ENCODE measurements at places on chromosomes 12 and 14.

DNA sequence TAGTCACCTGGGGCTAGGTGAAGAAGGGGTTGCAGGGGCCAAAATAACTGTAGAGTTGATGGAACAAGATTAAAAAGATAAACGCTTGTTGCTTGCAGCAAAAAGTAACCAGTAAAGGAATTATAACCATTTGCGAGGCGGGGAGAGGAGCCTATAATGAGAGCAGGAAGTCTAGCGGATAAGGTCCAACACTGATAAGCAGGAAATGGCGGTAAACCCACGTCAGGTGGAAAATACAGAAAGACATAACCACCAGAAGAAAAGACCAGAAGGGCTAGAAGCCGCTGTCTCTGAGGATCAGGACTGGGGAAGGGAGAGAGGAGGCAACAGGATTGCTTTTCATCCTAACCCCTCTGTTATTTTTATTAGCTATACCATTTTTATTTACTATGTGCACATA, 303.3 kb downstream of the DPF3 start:
- peak; percentile 18 for DNase-seq

DNA sequence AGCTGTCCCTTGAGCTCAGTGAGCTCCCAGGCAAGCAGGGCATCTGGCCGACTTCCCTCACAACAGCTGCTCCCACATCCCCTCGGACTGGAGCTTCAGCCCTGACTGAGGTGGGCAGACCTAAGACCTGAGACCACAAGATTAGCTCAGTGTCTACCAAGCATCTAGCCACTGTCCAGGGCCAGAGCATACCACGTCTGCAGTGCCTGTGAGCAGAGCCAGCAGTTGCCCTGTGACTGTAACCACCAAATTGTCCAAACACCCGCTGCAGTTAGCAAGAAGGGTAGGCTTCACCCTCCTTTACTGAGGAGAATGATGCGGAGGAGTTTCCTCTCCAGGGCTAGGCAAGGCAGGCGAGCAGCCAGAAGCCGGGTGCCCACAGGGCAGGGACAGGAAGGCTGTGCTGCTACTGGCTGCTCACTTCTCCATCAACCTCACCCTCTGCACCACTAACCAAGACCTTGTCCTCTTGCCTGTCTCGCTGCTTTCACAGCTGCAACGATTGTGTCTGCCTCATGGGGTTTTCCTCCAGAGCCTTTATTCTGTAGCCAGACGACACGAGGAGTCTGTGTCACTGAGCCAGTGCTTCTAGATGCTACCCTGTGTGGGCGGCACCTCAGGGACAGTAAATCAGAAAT, 53.9 kb downstream of the ANAPC7 start:
- peak; percentile 23 for DNase-seq

DNA sequence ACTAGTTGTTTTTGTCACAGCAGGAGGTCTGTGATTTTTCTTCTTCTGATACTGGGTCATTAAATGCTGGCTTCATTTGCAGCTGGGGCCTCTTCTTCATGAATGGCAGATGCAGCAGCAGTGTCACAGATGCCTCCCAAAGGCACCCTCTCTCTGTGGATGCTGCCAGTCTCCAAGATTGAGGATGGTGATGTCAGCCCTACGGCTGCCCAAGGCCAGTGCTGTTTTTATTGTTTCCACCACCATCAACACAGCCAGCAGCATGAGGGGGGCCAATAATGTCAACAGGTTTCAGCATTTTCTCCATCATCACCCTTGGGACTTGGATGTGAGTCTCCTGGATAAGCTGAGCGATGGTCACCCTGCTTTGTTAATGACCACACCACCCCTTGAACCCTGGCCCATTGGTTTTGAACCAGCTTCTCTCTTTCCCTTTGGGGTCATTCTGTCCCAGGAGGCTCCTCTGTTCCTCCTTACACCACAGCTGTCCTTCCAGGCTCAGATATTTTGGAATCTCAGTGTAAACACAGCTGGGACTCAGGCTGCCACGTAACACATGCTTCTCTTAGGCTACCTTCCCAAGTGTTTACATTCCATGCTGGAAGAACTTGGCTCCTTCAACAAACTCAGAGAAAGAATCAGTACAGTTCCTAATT, 151.7 kb upstream of the DDHD1 start:
- DNase-seq, result no peak

DNA sequence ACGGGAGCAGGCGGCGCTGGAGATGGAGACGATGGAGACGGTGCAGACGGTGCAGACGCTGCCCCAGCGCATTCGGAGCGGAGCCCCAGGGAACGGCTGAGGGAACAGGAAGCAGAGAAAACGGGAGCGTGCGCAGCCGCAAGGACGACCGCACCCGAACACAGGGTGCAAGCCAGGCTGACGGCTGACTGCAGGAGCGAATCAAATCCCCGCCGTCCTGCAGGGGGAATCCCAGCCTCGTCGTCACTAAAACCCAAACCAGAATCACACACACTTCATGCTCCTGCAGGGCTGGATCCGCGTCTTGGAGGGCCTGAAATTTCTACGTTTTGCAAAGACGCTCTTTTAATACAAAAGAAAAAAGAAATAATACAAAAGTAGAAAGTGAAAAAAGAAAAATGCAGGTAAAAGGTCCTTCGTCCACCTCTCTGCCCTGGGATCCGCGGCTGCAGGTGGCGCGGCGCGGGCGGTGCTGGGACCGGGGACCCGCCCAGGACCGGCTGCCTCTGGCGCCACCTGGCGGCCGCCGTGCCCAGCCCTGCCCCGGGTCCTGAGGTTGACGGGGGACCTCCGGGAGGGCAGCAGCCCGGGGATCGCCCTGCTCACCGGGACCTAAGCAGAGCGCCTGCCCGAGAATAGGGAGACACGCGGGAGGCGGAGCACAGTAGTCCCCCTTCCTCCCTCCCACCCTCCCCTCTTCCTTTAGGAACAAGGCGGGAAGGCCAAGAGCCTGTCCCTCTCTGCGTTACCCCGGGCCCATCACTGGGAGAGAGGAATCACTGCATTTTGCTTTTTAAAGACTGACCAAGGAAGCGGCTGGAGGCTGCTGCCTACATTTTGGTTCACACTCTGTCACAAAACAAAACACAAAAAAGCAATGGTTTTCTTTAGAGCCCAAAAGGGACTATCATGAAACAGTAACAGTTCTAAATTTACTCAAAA, 20.1 kb downstream of the STX2 start:
- peak; percentile 86 for DNase-seq
